Left lobe of liver (tissue), 2 donors: ENCODE measurements at places on chromosomes 2 and 18. TPM values are rescaled to one million over a fixed set of nuclear protein-coding genes. Genes with fewer than 3 reads are reported as not detected.

NT5C1B gene
- not detected for total RNA-seq

SNTG2 gene
- not detected for total RNA-seq

ERBB4 gene
- 0.05 TPM for total RNA-seq

FAP gene
- total RNA-seq: 0.58 TPM

VPS54 gene
- 12.3 TPM for total RNA-seq

ARL4C gene
- 3.0 TPM for total RNA-seq

MLPH gene
- total RNA-seq: 55.0 TPM

IL36G gene
- 0.20 TPM for total RNA-seq

DNA sequence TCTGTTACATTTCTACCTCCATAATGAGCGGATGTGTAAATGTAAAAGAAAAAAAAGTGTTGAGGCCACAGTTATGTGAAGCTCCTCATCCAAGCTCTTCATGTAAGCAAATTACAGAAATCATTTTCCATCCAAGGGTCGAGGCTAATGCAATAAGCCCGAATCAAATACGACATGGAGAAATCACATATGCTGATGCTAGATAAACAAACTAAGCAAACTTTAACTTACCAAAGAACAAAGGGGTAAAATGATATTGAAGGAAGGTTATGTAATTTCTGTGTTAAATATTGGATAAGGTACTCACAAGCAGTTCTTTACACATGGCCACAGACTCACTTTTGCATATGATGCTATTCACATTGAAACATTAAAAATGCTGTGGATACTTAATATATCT is 310.2 kb upstream of the ID2 start:
- no peak for DNase-seq

DNA sequence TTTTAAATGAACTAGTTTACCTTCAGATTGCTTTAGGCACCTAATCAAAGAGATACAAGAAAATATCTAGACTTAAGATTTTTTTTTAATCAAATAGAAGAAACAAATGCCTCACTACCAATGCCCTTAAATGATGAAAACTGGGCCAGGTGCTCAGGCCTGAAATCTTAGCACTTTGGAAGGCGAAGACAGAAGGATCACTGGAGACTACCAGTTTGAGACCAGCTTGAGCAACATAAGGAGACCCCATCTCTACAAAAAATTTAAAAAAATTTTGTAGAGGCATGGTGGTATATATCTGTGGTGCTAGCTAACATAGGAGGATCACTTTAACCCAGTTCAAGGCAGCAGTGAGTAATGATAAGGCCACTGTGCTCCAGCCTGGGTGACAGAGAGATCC is 675.1 kb downstream of the NRXN1 start:
- DNase-seq: no peak

- no peak for DNase-seq
Observed at GRCh38 chr18:13563390-13563805, 163.0 kb downstream of the FAM210A start.

DNA sequence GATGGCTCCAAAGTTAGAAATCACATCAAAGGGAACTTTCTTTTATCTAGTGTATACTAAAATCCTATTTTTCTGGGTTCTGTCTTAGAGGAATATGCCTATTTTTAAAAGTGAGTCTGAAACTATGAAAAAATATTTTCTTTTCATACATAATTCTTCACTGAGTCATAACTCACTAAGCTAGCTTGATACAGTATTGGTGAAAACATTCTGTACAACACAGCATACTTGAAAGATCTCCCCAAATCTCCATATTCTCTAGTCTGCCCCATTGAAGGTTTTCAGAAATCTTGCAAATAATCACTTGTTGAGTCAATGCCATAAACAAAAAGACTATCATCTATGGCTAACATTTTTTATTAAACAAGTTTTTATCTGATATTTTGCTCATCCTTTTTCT is 44.5 kb downstream of the COL3A1 start:
- no peak for DNase-seq

- no peak for DNase-seq
Observed at GRCh38 chr18:48274301-48274700, 134.9 kb downstream of the ZBTB7C start.

- no peak for DNase-seq
Observed at GRCh38 chr18:44450226-44450625, 230.5 kb upstream of the SETBP1 start.

DNA sequence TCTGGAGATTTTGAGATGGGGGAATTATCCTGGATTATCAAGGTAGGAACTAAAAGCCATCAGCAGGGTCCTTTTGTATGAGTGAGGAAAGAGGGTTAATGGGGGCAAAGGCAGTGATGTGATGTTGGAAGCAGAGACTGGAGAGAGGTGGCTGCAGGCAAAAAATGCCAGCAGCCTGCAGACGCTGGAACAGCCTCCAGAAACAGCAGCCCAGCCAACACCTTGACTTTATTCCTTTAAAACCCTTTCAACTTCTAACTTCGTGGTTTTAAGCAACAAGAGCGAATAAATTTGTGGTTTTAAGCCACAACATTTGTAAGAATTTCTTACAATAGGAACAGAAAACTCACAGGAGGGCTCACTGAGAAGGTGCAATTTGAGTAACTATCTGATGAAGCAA is 523.1 kb upstream of the HS6ST1 start:
- DNase-seq: no peak

- no peak for DNase-seq
Observed at GRCh38 chr2:180122874-180123273, 115.8 kb upstream of the CWC22 start.

- DNase-seq: no peak
Observed at GRCh38 chr2:241618829-241619228, 18.1 kb downstream of the THAP4 start.

- DNase-seq: no peak
Observed at GRCh38 chr2:96156926-96157648, 11.8 kb upstream of the DUSP2 start.

DNA sequence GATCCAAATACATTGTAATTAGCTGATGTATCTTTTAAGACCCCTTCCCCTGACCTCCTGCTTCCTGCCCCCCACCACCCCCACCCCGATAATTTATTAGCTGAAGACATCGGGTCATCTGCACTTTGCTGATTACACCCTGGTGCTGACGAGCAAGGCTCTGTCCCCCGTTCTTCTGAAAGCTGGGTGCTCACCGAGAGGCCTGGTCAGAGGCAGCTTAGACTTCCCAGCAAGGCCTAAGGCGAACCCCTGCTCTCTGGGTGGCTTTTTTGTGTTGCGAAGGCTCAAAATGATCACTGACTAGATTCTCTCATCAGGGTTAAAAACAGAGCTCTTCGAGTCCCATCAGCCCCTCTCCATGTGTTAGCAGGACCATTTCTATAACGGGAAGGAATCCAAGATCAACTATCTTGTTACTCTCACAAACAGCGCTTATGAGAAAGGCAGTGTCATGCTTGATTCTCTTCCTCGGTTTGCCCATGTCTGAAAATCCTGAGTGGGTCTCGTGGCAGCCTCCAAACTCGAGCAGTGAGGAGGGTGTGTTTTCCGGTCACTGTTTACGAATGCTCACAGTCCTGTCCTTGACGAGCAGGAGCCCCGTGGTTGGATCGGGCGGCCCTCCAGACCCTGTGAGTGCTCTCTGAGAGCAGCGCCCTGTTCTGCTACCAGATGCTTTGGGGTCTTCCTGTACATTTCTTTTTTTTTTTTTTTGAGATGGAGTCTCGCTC is 201.6 kb downstream of the HDAC4 start:
- no peak for DNase-seq

DNA sequence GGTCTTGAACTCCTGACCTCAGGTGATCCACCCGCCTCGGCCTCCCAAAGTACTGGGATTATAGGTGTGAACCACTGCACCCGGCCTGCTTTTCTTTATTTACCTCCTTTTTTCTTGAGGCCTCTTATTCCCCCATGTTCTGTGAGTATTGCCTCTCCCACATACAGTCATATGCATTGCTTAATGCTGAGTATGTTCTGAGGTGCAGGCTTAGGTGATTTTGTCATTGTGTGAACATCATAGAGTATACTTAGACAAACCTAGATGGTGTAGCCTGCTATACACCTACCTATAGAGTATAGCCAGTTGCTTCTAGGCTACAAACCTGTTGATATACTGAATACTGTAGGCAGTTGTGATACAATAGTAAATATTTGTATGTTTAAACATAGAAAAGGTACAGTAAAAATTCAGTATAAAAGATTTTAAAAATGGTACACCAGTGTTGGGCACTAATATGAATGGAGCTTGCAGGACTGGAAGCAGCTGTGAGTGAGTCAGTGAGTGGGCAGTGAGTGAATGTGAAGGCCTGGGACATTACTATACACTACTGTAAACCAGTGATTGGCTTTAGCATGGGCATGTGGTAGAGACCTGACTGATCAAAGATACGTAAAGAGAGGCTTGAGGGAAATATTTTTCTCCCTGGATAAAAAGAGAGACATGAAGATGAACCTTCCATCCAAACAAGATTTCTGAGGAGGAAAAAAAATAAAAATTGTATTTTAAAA is 17.6 kb downstream of the SLC39A10 start:
- DNase-seq: no peak

DNA sequence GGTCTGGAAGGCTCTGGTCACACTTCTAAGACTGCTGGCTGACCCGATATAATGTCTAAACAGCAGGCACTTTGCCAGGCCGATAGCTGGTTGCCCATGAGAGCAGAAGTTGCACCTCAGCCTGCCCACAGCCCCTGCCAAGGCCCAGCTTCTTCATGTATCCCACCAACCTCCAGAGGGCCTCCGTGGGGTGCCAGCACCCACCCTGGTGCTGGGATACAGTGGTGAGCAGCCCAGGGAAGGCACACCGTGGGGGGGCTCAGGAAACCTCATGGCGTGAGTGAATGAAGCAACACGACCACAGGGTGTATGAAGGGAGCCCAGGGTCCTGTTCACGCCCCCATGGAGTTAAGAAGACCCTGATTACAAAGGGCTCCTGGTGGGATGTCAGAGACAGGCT is 16.2 kb upstream of the GLI2 start:
- DNase-seq: no peak

- DNase-seq: no peak
Observed at GRCh38 chr18:6476880-6477279, 62.2 kb upstream of the L3MBTL4 start.

- no peak for DNase-seq
Observed at GRCh38 chr18:10927286-10927992, 221.9 kb downstream of the PIEZO2 start.

DNA sequence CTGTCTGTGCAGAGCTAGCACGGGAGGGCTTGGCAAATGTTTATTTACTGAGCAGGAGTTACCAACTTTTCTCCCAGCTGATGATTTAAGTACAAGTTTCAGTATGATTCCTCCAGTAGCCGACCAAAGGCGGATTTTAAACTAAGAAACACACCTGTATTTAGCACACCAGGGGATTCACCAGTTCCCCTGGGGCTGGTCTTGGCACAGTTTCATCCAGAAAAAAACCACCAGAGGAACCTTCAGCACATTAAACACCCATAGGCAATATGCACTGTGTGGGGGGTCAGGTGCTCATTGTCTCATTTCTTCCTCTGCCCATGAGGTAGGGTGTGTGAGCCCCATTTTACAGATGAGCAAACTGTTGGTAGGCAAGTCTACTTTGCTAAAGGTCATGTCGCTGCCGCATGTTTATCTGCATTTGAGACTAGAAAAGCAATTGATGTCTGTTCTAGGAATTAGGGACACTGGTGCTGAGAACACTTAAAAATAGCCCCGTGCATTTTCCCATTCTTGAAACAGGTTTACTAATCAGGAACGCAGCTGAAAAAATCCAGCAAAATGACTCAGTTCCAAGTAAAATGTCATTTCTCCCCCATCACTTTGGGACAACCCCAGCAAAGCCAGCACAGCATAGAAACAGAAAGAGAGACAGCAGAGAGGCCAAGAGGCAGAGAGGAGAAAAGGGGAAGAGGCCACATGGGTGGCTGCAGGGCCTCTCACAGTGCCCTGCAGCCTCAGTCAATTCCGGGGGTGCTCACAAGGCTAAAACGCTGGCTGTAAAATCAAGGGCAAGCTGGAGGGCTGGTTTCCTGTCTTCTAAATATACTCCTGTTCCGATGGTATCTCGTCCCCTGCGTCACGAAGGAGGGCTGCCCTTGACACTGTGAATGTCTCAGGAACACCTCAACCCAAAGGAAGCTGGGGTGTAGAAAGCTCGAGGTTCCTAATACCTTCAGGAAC is 166.8 kb upstream of the ID2 start:
- no peak for DNase-seq

GRCh38 chr18:37409878-37410277 is 155.7 kb downstream of the CELF4 start:
- DNase-seq: no peak

DNA sequence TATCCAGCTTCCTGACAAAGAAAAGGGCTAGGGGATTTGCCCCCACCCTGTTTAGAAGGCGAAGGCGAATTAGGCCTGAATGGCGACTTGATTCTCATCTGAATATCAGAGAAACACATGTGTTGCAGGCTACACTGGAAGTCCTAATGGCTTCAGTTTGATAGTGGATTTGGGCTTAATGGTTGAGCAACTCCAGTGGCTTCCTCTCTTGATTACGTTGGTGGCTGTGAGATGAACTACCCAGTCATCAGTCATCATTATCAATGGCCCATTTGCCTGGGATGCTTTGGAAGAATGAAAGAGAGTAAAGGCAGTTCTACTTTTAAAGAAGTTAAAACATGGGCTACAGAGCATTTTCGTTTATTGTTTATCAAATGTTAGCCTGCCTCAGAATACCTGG is 60.9 kb upstream of the IL1R1 start:
- no peak for DNase-seq

DNA sequence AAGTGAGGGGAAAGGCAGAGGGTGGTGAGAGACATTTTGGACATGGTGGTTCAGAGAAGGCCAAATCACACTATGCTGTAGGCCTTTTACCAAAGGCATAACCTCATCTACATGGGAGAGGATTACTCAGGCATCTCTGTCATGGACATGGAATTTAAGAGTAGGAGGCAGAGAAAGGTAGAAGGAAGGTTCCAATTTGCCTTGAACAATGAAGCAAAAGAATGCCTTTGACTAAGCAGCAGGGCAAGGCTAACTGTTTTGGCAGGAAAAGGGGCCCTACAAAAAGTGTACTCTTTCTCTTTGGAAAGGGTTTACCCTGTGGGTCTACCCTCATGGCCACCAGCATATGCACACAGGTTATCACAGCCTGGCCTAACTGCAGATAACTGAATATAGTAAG is 45.6 kb upstream of the RNU4ATAC start:
- no peak for DNase-seq

DNA sequence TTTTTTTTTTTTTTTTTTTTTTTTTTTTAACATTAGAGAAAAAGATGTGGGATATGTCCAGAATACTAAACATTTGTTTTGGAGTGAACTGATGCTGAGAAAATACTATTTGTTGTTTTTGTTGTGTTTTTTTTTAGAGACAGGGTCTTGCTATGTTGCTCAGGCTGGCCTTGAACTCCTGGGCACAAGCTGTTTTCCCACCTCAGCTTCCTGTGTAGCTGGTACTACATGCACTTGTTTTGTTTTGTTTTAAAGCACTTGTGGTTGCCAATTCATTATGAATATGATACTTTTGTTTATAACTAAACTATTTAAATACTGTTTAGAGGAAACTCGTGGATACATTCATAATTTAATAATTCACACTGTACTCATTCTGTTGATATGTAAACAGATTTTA is 33.4 kb upstream of the DYSF start:
- no peak for DNase-seq

GRCh38 chr18:57959278-57959677 is 84.7 kb upstream of the NEDD4L start:
- no peak for DNase-seq
